Stimulated activated CD4-positive, alpha-beta T cell treated with anti-CD3 and anti-CD28 coated beads, Interleukin-4, amount 100 ng/mL, for 1 hour (primary cell): ENCODE measurements at places on chromosomes 13 and 19.

DNA sequence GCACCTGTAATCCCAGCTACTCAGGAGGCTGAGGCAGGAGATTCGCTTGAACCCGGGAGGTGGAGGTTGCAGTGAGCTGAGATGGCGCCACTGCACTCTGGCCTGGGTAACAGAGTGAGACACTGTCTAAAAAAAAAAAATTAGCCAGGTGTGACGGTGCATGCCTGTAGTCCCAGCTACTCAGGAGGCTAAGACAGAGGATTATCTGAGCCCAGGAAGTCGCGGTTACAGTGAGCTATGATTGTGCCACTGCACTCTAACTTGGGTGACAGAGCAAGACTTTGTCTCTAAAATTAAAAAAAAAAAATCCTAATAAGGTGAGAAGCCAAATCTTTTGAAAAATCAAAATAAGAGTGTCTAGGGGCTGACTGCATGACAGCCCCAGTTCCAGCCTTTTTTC lies 9.7 kb upstream of the CEBPA start:
- DNase-seq = no peak

DNA sequence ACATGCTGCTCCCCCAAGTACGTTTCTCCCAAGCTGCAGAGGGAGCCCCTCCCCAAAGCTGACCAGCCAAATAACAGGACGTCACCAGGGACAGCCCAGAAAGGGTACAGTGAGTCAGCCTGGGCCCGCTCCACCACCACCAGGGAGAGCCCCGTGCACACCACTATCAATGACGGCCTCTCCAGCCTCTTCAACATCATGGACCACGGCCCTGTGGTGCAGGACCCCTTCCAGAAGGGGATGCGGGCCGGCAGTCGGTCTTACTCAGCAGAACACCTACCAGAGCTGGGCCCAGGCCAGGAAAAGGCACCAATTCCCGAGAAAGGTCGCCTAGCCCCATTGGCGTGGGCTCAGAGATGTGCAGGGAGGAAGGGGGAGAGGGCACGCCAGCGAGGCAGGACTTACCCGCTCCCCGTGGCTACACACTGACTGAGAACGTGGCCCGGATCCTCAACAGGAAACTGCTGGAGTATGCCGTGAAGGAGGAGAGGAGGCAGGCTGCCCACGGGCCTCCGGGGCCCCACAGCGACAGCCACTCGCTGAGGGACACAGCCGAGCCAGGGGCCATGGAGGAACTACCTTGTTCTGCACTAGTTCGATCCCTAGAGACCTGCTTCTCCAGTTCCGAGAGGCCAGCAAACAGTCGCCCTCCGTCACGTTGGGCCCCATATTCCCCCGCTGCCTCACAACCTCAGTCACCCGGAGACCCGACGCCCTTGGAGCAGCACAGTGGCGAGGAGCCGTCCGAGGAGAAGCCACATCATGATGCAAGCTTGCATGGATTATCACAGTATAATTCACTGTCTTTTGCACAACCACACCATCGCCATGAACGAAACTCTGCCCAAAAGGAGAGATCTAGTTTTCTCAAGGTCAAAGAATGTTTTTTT lies 815.9 kb upstream of the KLHL1 start:
- DNase-seq = no peak

DNA sequence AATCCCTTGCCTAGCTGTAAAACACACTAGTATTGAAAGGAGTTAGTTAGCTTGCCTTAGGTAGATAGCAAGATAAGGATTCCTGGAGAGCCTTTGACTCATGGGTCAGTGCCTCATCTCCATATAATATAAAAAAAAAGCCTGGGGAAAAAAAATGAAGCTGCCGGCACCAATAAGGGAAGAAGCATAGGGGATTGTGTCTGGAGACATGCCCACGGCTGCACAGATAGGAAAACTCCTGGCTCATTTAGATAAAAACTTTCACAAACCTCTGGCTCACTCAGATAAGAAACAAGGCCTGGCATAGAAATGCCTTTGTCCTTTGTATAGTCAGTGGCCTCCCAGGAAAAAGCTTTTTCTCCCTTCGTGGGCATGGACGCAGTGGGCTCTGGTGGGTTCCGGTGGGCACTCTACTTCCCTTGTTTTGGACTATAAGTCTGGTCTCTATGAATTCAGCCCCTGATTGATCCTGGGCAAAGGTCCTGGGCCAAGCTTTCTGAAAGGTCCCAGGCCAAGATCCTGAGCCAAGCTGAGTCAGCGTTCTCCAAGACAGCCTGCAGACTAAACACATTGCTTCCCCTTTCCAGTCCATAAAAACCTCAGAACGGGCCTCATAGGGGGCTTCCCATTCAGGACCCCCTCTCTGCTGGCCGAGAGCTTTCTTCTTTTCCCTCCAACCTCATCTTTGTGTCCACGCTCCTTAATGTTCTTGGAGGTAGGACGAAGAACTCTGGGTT lies 4.9 kb upstream of the OR7A17 start:
- no peak for DNase-seq

GRCh38 chr13:49625392-49626079 lies 2.8 kb upstream of the ARL11 start:
- no peak for DNase-seq

GRCh38 chr19:45637890-45638667 lies 1.1 kb downstream of the EML2 start:
- DNase-seq = no peak

DNA sequence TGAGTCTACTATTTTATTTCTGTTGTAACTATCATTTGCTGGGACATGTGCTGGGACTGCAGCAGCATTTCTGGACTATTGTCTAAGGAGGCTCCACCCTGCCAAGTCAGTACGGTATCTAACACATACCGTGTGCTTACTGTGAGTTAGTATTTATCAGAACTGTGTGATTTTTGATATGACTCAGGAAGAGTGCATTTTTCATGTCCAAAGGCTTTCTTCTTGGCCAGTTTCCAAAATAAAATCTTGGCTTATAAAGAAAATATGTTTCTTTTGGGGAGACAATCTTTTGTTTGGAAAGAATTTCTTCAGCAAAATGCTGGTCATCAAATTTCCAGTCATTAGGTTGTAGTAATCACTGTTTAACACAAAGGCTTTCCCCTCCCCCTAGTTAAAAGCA lies 11.6 kb downstream of the PARP4 start:
- DNase-seq = no peak

GRCh38 chr13:30565658-30566057 lies 52.1 kb upstream of the USPL1 start:
- no peak for DNase-seq

DNA sequence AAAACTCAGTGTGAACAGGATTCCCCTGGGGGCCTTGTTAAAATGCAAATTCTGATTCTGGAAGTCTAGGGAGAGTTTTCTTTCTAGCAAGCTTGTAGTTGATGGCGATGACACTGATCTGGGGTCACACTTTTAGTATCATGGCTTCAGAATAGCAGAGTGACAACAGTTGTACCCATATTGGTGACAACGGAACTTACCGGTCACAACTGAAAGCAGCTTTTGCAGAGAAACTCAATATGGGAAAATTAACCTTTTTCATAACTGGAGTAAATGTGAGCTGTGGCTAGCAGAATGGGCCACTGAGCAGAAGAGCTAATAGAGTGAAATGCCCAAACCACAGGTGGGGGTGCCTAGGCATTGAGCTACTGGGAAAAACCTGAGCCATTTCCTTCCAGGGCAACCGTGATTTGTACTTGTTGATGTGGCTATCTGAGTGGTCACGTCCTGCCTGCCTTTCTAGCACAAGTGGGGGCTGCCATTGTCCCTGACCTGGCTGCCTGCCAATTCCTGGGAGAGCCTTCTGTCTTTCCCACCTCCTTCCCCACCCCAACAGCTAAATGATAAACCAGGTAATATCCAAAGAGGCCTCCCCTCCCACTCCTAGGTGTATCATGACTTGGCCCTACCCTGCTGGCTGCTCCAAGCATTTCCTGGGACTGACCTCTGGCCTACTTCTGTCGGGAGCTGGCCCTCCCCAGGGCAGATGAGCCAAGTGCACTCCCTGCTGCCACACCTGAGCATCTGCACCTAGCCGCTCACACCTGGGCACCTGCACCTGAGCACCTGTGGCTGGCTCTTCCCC lies 1.7 kb upstream of the SLC10A2 start:
- no peak for DNase-seq
